Activated T-helper 1 cell treated with Interleukin-2 at 50 U/mL for 16 hours (primary cell): ENCODE measurements at places on chromosomes 12 and 14.
A peak's percentile ranks its signal among the peaks of the same experiment; 100 is the strongest.

GRCh38 chr12:26751179-26751578, 81.8 kb downstream of the ITPR2 start:
- no peak for DNase-seq

- no peak for DNase-seq
Observed at GRCh38 chr12:40825156-40825555, 132.9 kb downstream of the CNTN1 start.

GRCh38 chr12:122874081-122874480, 21.8 kb downstream of the VPS37B start:
- peak; percentile 32 for DNase-seq

GRCh38 chr14:68772761-68773381, 20.0 kb downstream of the ZFP36L1 start:
- DNase-seq = no peak

DNA sequence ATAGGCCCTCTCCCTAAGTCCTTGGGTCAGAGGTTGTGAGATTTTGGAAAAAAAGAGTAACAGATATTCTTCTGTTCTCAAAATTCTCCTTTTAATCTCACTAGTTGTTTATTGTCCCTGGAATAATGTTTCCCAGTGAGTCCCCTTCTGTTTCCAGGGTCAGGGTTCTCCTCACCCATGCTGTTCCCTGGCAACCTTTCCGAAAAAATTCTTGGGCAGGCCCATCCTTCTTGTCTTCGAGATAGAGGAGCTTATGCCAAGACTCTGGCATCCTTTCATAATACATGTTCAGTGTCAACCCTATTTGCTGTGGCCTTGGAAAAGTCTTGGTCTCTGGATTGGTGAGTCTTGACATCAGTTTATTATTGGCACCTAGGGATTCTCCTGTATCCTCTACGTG, 212.4 kb upstream of the FAR2 start:
- no peak for DNase-seq

DNA sequence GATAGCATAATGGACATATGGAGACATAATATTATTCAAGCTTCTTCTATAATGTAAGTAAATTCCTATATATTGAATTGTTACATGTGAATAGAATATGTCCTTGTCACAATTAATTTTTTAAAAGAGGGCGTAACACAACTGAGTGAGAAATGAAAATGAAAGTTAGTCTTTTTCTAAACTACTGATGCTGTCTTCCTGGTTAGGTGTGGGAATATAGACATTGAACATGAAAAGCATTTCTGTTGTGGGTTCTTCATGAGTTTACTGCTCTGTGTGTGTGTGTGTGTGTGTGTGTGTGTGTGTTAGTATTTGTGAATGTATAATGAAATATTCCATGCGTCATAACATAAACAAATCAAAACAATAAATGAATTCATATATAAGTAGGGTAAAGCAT, 40.5 kb upstream of the RTL1 start:
- no peak for DNase-seq

GRCh38 chr14:103483600-103483999, 39.0 kb downstream of the CKB start:
- no peak for DNase-seq

DNA sequence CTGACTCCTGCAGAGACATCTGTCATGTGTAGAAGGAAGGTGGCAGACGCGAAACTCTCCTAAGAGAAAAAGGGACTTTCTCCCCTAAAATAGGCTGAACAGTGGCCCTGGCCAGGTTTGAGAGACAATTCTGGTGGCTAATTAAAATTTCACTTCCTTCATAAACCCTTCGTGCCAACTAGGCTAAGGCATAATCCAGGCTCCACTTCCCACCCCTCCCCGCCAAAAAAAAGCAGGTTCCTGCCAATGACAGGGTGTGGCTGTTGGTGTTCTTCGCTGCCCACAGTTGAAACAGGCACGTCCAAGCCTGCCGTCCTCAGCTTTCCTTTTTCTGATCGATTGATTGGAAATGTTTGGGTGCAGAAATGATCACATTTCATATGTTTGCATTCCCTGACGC, 144.6 kb downstream of the GCH1 start:
- DNase-seq = no peak

GRCh38 chr12:48017496-48017895, 13.2 kb upstream of the COL2A1 start:
- DNase-seq = no peak

GRCh38 chr14:71203306-71203705, 296.0 kb downstream of the PCNX1 start:
- DNase-seq = no peak

- no peak for DNase-seq
Observed at GRCh38 chr14:95380350-95381042, 60.8 kb upstream of the CLMN start.

GRCh38 chr14:68036202-68036601, 216.6 kb downstream of the RAD51B start:
- DNase-seq = no peak

DNA sequence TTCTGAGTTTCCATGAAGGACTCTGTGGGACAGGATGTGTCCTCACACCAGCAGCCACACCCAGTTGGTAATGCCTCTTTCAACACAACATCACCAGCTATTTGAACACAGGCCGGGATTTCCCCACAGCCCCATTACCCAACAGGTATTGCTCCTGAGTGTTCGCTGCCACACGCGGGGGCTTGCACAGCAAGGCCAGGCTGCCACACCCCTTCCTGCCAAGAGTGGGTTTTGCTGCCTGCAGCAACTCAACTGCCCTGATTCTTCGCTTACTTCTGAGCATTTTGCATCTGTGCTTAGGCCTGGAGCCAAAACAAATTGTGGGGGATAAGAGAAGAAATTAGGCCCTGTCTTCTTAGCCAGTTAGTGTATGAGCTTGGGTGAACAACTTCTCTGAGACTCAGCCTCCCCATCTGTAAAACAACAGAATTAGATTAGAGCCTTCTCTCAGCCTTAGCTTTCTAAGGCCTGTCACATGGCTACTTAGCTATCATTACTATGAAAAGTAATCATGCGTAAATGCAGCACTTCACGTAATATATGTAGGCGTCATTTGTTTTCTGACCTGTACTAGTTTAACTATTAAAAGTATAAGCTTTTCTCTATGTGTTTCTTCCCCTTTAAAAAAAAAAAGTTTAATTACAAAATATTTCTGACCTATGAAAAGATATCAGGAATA, 20.0 kb downstream of the CKAP4 start:
- peak; percentile 36 for DNase-seq

GRCh38 chr12:80100591-80100990, 1.3 kb downstream of the OTOGL start:
- no peak for DNase-seq

- DNase-seq = no peak
Observed at GRCh38 chr12:22626406-22626805, 1.4 kb downstream of the ETNK1 start.

DNA sequence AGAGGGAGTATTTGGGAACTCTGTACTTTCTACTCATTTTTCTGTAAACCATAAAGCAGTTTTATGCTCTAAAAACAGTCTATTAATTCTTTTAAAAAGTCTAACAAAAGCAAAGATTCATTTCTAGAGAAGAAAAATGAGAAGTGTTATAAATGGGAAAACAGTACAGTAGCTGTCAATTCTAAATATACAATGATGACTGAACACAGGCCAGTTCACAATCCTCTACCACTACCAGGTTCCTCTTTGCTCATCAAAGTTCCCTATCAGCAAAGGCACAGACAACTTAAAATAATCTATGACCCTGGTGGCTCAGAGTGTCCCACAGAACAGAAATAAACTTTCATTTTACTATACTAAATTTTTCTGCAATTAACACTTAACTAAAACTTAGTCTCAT, 12.5 kb downstream of the NAA25 start:
- DNase-seq = no peak
